Dermis microvascular lymphatic vessel endothelial cell (primary cell): ENCODE measurements at places on chromosomes 3 and 15. TPM values are rescaled to one million over a fixed set of nuclear protein-coding genes. Genes with fewer than 3 reads are reported as not detected.
A peak's percentile ranks its signal among the peaks of the same experiment; 100 is the strongest.

- DNase-seq, result no peak
Observed at GRCh38 chr3:29711255-29711771, 430.4 kb downstream of the RBMS3 start.

Gene CSPG5
- 0.26 and 0.38 TPM in 2 replicates for total RNA-seq

DNA sequence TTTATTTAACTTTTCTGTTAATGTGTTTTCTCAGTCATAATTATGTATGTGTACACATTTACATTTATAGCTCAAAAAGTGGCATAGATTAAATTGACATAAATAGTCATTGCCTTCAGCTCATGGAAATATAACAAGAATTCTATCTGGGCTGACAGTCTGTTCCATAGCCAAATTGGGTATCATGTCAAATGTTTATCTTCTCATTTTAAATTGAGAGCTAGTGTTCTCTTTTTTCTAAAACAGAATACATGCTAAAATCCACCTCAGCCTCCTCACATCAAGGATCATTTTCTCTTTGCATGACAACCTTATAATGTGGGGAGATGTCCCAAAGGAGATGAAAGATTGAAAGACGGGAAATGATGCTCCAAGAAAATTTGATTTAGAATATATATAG is 144.1 kb upstream of the BCHE start:
- DNase-seq, result no peak

DNA sequence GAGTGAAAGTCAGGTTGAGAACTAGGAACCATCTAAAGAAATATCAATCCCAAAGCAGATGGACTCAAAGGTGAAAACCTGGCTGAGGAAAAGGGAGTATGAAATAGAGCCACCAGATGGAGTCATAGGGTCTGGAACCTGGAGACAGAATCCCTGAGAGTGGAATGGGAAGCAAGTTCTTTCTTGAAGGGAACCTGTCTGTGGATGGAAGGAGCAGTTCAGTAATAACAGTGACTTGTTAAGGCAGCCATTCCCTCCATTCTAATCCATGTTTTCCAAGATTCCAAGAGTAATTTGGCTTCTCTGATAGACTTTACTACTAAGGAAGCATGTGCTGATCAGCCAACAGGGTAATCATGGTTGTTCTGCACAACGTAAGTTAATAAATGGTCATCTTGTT is 22.5 kb upstream of the AQP9 start:
- DNase-seq, result peak; percentile 24

Gene PAQR5
- not detected in 2 replicates for total RNA-seq

GRCh38 chr3:16448639-16449070 is 64.8 kb downstream of the RFTN1 start:
- DNase-seq, result no peak

Gene DMXL2
- total RNA-seq, result 8.9 and 12.6 TPM in 2 replicates

Gene AP3B2
- not detected in 2 replicates for total RNA-seq

DNA sequence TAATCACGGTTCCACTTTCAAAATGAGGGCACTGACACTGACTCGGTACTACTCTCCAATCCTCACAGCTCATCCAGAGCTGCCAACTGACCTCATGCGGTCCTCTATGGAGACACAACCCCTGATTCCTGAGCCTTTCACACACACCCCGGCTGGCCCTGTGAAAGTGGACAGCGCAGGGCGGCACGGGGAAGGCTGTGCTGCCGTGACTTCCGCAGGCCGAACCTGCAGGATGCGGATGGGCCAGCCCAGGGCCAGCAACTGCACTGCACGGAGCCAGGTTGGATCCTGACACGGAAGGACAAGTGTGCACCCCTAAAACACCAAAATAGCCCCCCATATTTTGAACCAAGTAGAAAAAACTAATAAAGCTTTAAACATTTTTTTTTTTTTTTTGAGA is 41.0 kb downstream of the IQSEC1 start:
- DNase-seq, result no peak

GRCh38 chr3:16838561-16838960 is 46.2 kb upstream of the PLCL2 start:
- no peak for DNase-seq

Gene LYZL4
- total RNA-seq, result not detected in 2 replicates

Gene LIPC
- total RNA-seq, result 0.13 and 0.38 TPM in 2 replicates
